Central memory CD4-positive, alpha-beta T cell (primary cell): ENCODE measurements at places on chromosomes 2 and 18.

GRCh38 chr2:181438261-181438660, 18.9 kb upstream of the ITGA4 start:
- no peak for DNase-seq

- no peak for DNase-seq
Measured at GRCh38 chr2:138395565-138396306, 105.8 kb upstream of the SPOPL start.

DNA sequence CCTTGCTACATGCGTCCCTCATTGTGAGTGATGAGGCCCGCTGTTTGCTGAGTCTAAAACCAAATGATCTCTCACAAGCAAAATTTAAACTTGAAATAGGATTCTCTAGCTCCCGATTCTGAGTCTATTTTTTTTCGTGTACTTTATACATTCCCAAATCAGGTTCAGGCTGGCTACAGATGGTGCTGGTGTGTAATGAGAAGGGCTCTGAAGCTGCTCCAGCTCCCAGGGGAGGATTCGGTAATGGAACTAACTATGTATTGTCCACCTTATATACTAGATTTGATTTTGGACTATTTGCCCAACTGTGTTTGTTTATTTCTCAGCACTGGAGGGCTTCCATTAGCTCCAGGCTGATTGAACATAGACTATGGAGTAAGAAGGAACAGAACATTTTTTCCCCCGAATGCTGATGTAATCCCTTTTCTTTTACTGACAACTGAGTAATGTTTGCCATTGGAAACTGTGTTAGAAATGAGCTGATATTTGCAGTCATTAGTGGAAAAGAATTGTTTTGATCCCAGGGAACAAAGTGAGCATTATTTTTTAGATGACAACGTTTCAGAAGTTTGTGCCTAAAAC, 274.0 kb upstream of the FIGN start:
- DNase-seq, result no peak

GRCh38 chr2:197075754-197076337, 149.3 kb upstream of the PGAP1 start:
- no peak for DNase-seq

- no peak for DNase-seq
Measured at GRCh38 chr2:195602687-195603086, 54.3 kb upstream of the SLC39A10 start.

GRCh38 chr2:222797871-222798270, 63.0 kb upstream of the ACSL3 start:
- DNase-seq, result no peak
